ENCODE measurements at places on chromosomes 1 and 21.

GRCh38 chr1:45381243-45381642 lies 41.0 kb upstream of the MUTYH start:
- no peak for DNase-seq

GRCh38 chr1:99570486-99571089 lies 75.3 kb upstream of the PALMD start:
- DNase-seq: no peak

DNA sequence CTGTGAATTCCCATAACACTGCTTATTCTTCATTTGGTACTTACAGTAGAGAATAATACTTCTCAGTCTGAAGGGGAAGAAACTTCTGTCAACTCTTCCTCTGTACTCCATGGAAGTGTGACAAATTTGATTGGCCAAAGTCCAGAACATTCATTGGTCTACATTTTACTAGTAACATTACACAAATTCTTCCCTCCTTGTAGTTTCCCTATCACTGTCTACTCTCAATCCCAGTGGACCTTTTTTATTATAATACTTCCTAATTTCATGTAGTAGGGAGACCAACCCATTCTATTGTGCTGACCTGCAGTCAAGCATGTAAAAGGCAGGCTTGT lies 74.7 kb downstream of the ALG6 start:
- no peak for DNase-seq

DNA sequence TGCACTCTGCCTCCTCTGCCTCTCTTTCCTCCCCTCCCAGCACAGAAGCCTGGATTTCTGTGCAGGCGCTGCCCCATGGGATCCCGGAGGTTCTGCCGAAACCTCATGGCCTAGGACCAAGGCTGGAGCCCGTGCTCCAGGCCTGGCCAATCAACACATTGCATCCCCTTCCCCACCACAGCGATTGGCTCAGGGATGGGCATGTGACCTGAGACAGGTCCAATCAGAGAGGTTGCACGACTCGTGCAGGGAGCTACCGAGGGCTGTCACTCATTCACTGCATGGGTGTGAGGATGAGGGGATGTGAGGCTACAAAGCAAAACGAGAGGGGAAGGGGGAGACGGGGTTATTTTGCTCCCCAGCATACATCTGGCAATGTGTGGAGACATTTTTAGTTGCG lies 3.3 kb upstream of the CELA2B start:
- DNase-seq: no peak

GRCh38 chr21:35336534-35336933 lies 287.4 kb upstream of the RUNX1 start:
- DNase-seq: no peak

- DNase-seq: no peak
These were observed 44.0 kb upstream of the LMO4 start for GRCh38 chr1:87284456-87285240.

DNA sequence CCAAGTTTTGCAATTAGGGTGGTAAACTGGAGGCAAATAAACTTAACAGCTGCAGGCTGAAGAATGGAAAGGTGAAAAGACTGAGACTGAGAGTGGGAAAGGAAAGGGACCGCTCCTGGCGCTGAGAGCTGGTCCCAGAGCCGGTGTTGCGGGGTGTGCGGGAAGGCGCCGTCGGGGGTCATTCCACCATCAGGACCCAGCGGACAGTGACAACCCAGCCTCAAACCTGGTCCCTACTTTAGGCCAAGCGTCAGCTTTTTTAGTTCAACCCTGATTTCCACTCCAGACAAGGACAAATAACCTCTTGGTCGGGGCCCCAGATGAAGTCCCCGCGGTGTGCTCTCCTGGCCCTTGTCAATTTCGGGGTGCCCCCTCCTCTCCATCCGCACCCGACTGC lies 145.8 kb upstream of the ETS2 start:
- no peak for DNase-seq

DNA sequence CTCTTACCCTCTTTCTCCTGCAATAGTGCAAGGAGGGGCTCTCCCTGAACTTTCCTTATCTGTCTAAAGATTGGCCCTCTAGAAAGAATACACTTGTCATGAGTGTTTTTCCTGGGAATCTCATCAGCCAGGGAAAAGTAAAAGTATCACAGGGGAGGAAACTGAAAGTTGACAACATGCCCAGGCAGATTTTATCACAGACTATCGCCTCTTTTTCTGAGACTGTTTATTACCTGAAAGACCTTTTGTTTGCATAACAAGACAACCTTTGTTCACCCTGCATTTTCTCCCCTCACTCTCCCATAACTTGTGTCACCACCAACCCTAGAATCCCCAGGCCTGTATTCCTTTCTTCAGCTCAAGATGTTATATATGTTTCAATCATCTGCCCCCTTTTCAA lies 794.7 kb upstream of the ADAMTS5 start:
- DNase-seq: no peak

GRCh38 chr1:4267381-4268261 lies 367.5 kb upstream of the C1orf174 start:
- peak; percentile 11 for DNase-seq

GRCh38 chr1:67257173-67257535 lies 50.5 kb upstream of the IL12RB2 start:
- DNase-seq: no peak

DNA sequence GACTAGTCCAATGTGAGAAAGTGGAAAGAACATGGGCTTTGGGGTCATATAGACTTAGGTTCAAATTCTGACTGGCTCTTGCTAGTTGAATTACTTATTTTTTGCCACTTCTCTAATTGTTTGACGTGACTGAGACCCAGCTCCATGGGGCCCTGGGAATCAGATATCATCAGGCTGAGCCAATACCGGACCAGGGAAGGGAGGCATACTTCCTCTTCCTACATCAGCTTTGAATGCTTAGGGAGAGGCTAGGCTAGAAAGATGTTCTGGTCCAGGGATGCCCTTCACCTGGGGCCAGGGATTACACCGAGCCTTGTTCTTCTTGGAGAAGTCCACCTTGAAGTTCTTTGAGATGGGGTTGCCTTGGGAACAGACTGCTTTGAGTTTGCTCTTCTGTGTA lies 3.7 kb upstream of the NR1I3 start:
- no peak for DNase-seq
